ENCODE measurements at places on chromosomes 4 and X.

- no peak for DNase-seq
Measured at GRCh38 chr4:126386512-126386911, 1071.8 kb downstream of the FAT4 start.

DNA sequence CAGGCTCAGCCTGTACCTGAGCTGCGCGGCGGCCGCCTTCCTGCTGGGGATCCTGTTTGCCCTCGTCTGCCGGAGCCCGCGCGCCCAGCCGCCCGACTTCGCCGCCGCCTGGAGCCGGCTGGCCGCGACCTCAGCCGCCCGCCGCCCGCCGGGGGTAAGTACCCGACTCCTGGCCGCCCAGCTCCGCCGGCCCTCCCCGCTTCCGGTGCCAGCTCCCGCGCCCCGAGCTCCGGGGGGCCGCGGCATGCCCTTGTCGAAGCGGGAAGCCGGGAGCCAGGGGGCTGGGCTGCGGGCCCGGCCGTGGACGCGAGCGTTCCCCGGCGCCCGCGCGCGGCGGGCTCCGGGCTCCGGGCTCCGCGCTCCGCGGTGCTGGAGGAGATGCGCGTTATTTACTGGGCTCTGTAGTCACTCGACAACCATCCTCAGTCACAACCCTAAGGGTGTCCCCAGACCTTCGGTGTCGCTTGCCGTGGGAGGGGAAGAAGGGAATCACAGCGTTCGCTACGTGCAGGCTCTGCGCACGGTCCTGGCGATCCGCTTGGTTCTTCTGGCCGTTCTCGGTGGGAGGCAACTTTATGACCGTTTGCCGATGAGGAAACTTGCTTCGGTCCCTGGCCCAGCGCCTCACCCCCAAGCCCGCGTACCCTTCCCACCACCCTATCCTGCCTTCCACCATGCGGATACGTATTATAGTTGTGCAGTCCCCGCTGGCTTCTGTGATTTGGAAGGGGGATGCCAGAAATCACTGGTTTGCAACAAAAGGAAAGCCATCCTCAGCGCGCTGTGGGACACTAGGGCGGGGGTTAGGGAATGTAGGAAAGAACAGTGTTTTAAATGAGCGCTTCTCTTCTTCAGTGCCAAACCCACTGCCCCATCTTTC lies 944 bp downstream of the SNX25 start:
- peak; percentile 30 for DNase-seq

DNA sequence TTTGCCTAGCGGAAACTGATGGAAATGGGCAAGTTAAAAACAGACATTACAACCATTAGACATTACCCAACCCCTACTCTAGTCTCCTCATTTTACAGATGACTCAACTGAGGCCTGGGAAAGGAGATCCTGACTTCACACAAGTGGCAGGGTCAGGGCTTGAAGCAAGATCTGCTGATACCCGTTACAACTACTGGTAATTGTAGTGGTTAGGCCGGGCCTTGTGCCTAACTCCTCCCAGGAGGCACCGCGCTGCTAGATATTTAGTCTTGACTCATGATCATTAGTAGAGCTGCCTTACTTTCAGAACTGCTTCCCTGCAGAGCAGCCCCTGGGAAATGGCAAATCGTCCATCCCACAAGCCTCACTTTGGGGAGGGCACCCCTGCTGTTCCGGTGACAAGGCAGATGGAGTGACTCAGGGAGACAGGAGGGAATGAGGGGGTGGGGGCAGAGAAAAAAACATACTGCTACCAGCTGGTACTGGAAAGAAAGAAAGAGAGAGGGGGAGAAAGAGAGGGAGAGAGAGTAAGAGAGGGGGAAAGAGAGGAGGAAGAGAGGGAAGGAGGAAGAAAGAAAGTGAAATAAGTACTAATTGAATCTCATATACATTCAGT lies 12.2 kb downstream of the ARHGEF6 start:
- no peak for DNase-seq

DNA sequence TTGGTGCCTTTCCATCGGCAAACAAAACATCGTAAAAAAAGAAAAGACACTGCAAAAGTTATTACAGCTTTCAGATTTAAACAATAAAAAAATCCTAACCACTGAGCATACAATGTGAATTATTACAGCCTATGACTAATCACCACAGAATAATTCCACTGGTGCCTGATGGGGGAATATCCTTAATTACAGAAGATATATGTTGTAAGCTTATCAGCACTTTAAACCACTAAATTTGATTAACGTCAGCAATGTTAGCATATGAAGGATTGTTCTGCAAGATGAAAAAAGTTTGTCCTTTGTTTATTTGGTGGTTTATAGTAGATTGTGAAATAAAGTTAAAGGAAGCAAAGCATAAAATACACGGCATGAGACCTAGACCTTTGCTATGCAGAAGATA lies 210.2 kb upstream of the ADAMTS3 start:
- DNase-seq = no peak

DNA sequence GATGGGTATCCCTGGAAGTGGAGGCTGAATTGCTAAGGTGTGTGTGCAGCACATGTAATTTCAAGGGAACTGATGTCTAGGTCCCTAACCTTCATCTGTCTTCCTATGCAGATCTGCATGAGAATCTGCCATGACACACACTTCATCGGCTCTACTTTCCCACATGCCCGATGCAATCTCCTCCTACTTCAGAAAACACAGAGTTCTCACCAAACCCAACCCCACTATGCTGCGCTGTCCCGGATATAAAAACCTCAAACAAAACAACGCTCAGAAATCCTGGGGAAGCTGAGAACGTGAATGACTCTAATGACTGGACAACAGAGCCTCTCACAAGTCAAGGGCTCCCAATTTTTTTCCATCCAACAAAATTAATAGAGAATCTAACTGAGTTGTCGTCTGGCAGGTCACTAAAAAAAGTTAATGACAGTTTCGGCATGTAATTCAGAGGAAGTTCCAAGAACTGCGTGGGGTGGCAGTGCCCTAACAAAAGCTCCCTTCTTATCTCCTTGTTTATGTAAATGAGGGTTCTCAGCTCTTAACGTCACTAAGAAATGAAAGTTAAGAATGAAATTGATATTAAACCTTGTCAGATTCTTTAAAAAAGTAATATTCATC lies 39.0 kb downstream of the STX18 start:
- no peak for DNase-seq

GRCh38 chrX:104833401-104833800 lies 267.4 kb downstream of the IL1RAPL2 start:
- DNase-seq = no peak

- DNase-seq = no peak
Measured at GRCh38 chr4:8775121-8775520, 96.5 kb downstream of the HMX1 start.

DNA sequence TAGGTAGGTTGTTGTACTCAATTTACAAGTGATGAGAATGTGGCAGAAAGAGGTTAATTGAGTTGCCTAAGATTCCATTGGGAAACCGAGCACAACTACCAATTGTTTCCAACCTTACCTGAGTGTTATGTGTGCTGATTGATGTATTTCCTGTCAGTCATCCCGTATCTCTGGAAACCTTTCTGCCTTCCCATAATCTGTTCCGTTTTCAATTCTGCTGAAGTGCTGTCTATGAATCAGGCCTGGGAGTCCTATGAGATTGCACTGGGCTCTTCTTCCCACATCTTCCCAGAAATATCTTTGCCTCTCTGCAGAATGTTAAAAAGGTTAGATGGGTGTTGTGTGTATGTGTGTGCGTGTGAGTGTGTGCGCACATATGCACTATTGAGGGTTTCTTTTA lies 229.5 kb upstream of the ANXA3 start:
- no peak for DNase-seq

- no peak for DNase-seq
Measured at GRCh38 chr4:130722361-130722760, 1626.4 kb downstream of the C4orf33 start.

DNA sequence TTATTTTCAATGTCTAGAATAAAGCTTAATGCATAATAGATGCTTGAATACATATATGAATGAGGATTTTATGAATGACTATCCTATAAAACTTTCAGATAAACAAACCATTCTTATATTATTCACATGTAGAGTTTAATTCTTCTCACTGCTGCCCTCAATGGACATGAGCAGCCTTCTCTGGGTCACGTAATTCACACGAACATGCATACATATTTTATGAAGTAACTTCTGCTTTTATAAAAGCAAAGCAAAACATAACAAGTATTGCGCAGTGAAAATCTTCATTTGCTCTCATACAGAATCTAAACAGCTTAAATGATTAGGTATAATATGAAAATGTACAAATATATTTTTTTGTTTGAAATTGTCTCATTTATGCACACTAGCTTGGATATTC lies 116.7 kb downstream of the TMA16 start:
- DNase-seq = no peak

- DNase-seq = no peak
Measured at GRCh38 chrX:10800796-10801195, 180.4 kb upstream of the MID1 start.

DNA sequence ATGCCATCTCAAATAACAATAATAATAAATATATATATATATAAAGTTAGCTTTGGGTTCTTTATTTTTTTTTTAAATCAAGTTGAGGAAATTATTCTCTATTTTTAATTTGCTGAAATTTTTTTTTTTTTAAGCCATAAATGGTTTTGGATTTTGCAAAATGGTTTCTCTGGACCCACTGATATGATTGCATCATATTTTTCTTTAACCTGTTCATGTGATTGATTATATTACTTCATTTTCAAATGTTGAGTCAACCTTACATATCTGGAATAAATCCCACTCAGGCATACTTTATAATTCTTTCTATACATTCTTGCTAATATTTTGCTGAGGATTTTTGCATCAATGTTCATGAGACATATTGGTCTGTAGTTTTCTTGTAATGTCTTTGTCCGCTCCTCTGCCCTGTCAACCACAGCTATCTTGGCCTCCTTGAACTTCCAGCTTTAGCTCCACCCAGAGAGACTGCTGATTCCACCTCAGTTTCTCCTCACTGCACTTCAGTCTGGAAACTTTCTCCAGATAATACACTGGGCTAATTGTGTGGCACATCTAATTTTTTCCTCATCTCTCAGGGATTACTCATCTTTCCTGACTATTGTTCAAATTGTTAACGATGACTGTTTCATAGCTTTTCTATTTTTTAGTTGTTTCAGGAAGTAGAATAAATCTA lies 160.9 kb upstream of the GIMD1 start:
- no peak for DNase-seq

GRCh38 chrX:119539872-119540271 lies 25.3 kb downstream of the STEEP1 start:
- DNase-seq = no peak

DNA sequence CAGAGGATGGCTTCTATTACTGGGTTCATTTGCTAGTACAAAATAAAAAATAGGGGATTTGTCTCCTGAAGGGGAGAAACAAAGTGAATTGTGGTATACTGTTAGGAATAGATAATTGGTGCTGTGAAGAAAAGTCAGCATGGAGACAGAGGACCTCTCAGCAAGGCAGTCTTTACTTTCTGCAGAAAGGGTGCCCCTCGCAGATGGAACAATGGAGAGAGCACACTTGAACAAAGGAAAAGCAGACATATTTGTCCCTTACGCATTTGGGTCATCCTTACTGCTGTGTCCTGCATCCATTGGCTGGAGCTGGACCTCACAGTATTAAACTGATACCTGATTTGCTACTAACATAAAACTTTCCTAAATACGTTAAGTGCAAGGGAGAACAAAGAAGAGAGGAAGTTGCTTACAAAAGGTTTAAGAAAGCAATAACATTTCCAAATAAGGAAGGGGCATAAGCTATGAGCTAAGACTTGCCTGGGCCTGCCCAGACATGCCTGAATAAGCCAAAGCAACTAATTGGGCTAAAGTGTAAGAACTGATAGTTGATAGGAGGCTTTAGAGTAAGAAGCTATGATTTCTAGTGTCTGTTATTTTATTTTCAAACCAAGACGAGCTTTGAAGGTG lies 83.8 kb downstream of the CCKAR start:
- no peak for DNase-seq

DNA sequence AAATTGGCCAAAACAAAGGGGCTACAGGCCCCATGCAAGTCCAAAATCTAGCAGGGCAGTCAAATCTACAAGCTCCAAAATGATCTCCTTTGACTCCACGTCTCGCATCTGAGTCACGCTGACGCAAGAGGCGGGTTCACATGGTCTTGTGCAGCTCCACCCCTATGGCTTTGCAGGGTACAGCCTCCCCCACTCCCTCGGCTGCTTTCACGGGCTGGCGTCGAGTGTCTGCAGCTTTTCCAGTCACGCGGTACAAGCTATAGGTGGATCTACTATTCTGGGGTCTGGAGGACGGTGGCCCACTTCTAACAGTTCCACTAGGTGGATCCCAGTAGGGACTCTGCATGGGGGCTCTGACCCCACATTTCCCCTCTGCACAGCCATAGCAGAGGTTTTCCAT lies 99.2 kb upstream of the KCNIP4 start:
- no peak for DNase-seq

- no peak for DNase-seq
Measured at GRCh38 chr4:180539284-180539683, 1703.9 kb upstream of the TENM3 start.

DNA sequence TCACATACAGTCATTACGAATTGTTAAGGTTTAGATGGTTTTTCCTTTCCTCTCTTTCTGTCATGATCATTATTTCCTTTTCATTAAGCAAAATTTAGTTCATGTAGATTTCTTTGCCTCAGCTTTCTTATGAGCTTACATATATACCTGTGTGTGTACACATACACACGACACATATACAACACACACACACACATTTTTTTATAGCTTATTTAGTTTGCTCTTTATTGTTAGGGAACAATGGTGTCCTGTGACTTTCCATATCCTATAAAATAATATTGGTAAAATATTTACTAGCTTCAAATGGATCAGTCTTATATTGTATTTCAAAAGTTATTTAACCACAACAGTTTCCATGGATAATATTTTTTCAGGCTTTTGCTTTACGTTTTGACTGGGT lies 840.7 kb downstream of the PCDH18 start:
- DNase-seq = no peak

DNA sequence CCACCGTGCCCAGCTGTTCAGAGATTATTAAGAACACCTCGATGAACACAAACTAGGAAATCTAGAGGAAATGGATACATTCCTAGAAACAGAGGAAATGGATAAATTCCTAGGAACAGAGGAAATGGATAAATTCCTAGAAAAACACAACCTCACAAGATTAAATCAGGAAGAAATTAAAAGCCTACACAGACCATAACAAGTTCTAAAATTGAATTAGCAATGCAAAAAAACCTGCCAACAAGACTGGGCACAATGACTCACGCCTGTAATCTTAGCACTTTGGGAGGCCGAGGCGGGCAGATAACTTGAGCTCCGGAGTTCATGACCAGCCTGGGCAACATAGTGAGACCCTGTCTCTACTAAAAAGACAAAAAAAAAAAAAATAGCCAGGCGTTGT lies 13.1 kb upstream of the IDS start:
- no peak for DNase-seq
